ENCODE measurements at places on chromosomes 4 and X.

DNA sequence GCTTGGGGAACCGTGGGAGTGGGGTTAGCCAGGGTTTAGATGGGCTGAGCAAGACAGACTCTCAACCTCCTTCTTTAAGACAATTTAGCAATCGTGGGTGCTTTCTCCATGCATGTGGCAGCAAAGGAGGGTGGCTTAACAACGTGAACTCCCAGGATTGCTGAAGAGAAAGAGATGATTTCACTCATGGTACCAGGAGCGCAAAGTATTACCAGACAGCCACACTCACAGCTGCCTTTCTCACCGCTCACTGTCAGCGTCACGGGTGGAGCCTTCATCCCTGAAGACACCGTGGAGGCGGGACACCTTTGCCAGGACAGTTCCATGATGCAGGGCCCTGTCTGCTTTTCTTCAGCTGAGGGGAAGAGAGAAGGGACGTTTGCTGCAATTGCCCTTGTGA, 212.5 kb upstream of the PSAPL1 start:
- DNase-seq, result no peak

- no peak for DNase-seq
These were observed 172.5 kb downstream of the DHX15 start for GRCh38 chr4:24411806-24412205.

- no peak for DNase-seq
These were observed 123.6 kb downstream of the SHROOM3 start for GRCh38 chr4:76558396-76559235.

GRCh38 chr4:23718435-23718834, 171.4 kb downstream of the PPARGC1A start:
- no peak for DNase-seq

DNA sequence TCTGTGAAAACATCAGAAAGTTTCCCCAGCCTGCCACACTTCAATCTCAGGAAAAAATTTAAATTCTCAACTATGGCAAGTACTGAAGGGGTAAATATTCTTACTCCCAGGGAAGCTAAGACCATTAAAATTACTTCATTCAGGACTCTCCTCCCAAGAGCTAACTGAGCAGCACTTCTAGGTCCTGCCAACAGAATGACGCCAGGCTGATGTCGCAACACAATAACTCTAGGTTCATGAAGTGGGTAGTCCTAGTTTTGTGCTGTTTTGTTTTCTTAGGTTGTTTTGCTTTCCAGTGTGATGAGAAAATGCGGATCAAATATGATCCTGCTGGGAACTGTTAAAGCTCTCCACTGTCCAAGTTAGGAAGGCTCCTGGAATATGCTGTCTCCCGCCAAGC, 180.0 kb downstream of the NKX6-1 start:
- no peak for DNase-seq

- no peak for DNase-seq
These were observed 125.8 kb downstream of the PPEF1 start for GRCh38 chrX:18833071-18833731.

GRCh38 chr4:153643406-153644383, 40.4 kb upstream of the TLR2 start:
- DNase-seq, result no peak

- no peak for DNase-seq
These were observed 11.8 kb upstream of the CPE start for GRCh38 chr4:165367040-165367439.

GRCh38 chr4:11805842-11806241, 377.1 kb upstream of the HS3ST1 start:
- no peak for DNase-seq

- no peak for DNase-seq
These were observed 215.6 kb downstream of the PALLD start for GRCh38 chr4:168712316-168712890.

DNA sequence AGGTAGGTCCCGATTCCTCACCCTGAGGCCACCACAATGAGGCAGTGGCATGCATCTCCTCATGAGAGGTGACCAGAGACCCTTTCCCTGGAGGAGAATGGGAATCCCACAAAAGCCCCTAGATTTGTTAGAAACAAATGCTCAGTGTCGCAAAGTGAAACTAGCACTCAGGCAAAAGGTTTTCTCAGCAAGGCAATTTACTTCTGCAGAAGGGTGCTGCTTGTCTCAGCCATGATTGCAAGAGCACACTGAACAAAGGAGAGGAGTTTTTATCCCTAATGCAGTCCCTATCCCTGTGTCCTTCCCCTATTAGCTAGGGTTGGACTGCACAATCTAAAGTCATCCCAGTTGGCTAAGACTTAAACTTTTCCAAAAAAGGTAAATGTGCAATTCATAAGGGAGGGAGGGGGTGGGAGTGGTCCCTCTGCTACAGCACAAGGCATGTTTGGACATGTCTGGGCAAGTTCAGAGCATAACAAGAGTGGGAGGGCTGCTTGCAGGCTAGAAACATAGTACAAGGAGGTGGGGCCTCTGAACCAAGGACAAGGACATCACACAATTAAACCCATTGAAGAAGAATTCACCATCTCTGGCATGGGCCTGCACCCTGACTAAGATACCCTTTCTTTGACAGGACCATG, 185.3 kb downstream of the CCNG2 start:
- no peak for DNase-seq

DNA sequence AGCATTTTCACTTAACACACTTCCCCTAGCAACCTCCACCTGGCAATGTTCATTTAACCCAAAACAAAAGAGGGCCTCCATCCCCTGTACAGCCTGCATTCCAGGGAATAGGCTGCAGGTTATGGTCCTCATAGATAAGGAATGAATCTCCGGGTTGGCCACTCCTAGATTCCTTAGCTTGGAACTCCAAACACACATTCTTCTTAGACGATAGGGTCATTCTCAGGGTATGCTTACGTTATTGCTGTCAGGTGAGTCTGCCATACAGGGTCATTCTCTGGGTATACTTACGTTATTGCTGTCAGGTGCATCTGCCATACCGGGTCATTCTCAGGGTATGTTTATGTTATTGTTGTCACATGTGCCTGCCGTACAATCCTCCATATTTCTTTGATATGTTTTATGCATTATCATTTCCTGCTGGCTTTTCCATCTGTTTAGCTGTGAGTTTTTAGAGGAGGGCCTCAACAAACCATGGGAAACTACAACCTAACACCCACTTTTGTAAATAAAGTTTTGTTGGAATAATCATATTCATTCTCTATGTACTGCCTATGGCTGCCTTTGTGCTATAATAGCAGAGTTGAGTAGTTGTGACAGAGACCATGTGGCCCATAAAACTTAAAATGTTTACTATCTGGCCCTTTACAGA, 8.2 kb upstream of the AFF1 start:
- no peak for DNase-seq

DNA sequence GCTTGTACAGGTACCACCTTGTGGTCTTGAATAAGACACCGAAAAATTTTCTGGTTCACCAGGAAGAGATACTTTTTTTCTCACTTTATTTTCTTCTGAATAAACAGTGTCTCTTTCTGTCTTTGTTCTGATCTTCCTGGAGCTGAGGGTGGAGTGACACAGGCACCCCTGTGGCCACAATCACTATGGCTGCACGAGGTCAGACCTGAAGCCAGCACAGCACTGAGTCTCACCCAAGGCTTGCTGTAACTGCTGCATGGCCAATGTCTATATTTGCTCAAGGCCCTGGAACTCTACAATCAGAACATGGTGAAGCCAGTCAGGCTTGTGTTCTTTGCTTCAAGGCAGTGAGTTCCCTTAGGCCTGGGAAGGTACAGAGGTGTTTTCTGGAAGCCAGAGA, 87.2 kb downstream of the GPR174 start:
- no peak for DNase-seq

- DNase-seq, result no peak
These were observed 28.9 kb upstream of the WDR17 start for GRCh38 chr4:176036585-176037205.

DNA sequence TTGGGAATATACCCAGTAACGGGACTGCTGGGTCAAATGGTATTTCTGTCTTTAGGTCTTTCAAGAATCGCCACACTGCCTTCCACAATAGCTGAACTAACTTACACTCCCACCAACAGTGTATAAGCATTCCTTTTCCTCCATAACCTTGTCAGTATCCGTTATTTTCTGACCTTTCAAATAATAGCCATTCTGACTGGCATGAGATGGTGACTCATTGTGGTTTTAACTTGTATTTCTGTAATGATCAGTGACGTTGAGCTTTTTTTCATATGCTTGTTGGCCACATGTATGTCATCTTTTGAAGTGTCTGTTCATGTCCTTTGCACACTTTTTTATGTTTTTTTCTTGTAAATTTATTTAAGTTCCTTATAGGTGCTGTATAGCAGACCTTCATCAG, 81.2 kb downstream of the ADAM29 start:
- no peak for DNase-seq

DNA sequence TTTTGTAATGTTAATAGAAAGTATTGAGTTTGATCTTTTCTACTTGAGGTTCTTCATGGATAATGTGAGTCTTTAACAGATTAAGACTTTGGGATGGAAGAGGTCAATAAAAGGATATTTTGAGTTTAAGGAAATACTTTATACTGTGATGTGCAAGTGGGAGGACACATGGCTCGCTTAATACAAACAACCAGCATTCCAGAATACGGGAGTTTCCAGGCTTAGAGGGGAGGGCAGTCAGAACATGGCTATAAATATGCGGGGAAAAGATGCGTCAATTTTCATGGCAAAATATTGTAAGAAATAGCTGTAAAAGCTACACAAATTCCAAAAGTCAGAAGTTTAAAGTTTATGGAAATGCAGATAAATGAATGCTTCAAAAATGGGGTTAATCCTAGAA, 192.3 kb downstream of the AASDH start:
- DNase-seq, result no peak

- DNase-seq, result no peak
These were observed 117.7 kb downstream of the SMIM20 start for GRCh38 chr4:26031704-26032103.

DNA sequence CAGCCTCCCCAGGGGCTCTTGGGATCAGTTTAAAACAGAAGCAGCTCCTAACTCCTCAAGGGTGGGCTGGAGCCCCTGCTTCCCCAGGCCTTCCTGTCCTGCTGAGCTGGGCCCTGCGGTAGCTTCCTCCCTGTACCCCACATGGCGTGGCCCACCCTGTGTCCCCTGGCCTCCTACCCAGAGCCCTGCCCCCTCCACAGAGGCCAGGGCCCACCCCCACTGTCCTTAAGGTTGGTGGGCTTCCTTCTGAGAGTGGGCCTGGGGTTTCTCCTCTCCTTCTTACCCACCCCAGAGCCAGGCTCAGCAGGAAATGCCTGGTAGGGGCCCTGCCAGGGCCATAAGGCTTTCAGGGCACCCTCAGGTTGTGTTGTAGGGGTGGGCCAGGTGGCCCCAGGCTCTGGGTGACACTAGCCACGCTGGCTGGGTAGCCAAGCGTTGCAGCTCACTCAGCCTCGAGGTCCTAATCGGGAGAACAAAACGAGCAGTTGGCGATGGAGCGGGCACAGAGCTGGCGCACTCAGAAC, 11.6 kb downstream of the SH3BP2 start:
- DNase-seq, result no peak

DNA sequence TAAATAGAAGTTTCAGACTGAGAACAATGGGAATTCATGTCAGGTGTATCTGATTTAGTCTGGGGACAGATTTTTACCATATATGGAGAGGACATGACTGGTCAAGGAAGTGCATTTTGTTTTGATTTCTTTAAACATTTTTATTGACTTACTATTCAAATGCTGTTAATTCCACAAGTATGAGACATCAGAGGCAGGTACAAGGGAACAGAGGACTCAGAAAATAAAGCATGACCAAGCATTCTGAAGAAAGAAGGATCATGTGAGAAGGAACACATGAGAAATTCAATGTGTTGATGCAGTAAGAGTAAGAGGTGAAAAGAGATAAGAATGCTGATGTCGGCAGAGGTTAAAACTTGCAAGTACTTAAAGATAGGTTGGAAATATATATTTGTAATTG, 1452.6 kb downstream of the PCDH7 start:
- DNase-seq, result no peak

DNA sequence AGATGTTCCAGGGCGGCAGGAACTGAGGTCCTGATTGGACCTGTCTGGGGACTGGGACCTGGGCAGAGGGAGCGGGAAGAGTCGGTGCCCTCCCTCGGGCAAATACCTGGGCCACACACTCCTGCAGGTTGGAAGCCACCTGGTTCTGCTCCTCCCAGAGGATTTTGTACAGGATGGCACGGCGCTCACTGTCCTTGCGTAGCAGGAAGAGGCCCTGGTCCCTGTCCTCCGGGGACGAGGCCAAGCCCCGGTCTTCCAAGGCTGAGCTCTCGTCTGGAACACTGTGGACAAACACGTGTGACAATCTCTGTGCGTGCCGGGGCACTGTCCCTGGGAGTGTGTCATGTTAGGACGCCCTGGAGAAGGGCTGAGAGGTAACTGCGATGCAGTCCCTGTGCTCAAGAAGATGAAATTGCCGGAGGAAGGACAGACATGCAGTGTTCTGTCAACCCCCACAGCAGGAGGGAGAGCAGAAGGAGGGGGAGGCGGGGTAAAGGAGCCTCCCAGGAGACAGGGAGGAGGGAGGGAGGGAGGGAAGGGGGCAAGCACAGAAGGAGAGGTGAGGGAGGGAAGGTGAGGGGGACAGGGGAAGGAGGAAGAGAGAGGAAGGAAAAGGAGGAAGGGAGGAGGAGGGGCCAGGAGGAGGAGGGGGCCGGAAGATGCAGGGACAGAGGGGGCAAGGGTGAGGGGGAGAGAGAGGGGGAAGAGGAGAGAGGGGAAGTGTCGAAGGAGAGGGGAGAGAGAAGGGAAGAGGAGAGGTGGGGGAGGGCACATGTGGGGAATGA, 29.0 kb downstream of the PDHA1 start:
- DNase-seq, result no peak

- no peak for DNase-seq
These were observed 16.7 kb downstream of the LETM1 start for GRCh38 chr4:1839282-1839681.

GRCh38 chrX:133229361-133229760, 11.2 kb upstream of the TFDP3 start:
- DNase-seq, result no peak

DNA sequence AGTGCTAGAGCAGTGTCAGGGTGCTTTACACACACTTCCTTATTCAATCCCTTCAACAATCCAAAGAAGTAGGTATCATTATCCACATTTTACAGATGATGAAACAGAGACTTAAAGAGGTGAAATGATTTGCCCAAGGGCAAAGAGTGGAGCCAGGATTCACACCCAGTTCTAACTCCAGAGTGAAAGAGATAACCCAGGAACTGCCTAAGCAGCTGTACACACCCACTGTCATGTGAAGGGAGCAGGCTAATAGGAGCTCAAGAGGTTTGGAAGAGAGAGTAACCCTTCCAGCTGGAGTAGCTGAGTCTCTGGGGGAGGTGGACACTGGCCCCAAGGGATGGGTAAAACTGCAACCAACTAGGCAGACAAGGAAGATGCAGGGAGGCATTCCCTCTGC, 92.5 kb downstream of the FBXL5 start:
- no peak for DNase-seq

GRCh38 chr4:184345573-184345922, 127.9 kb upstream of the ENPP6 start:
- DNase-seq, result no peak

- DNase-seq, result no peak
These were observed 43.1 kb downstream of the SOWAHB start for GRCh38 chr4:76854858-76855257.
